ENCODE measurements at places on chromosomes 6 and 20.

DNA sequence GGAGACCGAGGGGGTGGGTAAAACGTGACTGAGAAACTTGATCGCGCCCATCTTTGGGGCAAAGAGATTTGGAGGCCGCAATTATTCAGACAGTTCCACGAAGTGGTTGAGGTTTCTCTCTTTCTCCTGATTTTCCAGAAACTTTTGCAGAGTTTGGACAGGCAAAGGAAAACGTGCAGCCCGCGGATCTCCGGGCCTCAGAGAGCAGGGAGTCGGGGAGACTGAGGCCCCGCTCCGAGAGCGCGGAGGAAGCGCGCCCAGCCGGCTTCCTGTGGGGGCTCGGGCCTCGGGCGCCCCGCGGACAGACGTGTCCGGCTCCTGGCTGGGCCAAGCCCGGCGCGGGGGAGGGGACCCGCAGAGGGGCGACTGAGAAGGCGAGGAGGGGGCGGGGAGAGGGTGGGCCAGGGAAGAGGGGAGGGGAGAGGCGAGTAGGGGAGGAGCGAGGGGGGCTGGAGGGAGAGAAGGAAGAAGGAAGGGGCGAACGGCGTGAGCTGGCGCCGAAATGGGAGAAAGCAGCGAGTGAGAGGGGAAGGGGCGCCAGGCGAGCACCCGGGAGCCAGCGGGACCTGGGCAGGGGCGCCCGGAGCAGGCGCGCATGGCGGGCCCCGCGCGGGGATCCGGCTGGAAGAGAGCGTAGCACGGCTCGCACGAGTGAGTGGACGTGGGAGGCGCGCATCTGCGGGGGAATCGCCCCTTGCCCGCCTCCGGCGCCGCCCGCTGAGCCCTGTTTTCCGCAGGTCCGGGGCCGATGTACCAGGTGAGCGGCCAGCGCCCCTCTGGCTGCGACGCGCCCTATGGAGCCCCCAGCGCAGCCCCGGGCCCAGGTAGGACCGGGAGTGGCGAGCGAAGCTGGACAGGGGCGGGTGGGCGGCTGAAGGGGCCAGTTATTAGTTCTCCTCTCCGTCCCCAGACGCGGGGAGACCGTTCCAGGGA, at the start of gene MDFI:
TSS of gene MDFI (plus strand) at position 467 of the 933 bp plus-strand sequence. CDS start at position 749, 282 bp downstream.
- peak; percentile 10 for DNase-seq

- DNase-seq: no peak
Measured at GRCh38 chr6:2693231-2693630, 57.5 kb downstream of the MYLK4 start.

- DNase-seq: peak; percentile 68
Measured at GRCh38 chr20:1469925-1470571, 3.4 kb upstream of the NSFL1C start.

GRCh38 chr20:50431066-50431450, 79.1 kb upstream of the PTPN1 start:
- no peak for DNase-seq

DNA sequence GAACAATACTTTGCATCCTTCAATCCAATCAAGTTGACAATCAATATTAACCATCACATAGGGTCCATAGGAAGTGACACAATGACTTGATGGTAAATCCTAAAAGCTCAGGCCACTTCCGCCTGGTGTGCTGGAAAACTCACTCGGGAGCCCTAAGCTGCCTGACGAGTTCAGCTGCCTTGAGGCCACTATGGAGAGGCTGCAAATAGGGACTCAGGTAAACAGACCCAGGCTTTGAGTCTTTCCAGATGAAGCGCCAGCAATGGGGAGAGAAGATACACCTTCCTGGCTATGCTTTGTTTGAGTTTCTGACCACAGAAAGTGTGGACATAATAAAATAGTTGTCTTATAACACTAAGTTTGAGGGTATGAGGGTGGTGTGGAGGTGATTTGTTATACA, 112.6 kb downstream of the GPR63 start:
- DNase-seq: no peak

DNA sequence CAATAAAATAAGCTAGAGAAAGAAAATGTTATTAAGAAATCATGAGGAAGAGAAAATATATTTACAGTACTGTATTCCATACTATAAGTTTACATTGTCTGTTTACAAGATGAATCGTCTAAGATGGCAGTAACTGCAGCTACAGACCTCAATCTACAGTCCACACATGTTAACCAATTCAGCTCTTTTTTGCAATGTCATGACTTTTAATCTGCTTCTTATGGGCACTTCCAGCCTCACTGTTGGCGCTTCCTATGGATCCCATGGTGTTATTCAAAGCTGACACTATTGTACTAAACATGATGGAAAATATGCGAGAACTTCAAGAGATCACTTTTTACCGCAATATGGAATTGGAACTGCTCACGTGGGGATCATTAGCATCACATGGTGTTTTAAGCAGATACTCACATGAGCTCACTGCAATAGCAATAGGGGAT, 451.5 kb upstream of the CITED2 start:
- no peak for DNase-seq

GRCh38 chr20:48702455-48702913, 125.3 kb downstream of the PREX1 start:
- no peak for DNase-seq

GRCh38 chr6:32195902-32196681, 3.6 kb upstream of the GPSM3 start:
- DNase-seq: peak; percentile 75

- no peak for DNase-seq
Measured at GRCh38 chr6:117616391-117617209, 14.3 kb upstream of the GOPC start.

DNA sequence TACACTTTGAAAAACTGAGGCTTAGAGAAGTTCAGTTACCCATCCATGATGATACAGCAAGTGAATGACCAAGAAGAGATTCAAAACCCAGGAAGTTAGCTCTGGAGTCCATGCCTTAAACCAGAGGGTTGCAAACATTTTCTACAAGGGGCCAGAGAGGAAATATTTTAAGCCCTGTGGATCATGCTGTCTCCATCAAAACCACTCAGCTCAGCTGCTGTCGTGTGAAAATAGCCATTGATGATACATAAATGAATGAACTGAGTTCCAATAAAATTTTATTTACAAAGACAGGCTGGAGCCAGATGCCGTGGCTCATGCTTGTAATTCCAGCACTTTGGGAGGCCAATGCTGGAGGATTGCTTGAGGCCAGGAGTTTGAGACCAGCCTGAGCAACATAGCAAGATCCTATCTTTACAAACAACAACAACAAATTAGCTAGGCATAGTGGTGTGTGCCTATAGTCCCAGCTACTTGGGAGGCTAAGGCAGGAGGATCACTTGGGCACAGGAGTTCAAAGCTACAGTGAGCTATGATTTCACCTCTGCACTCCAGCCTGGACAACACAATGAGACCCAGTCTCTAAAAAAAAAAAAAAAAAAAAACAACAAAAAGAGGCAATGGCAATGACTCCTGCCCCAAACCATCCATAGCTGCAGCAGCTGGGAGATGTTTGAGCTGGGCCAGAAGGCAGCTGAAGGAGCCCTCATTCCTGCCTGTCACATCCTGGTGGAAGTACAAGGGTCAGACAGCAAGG, 44.1 kb upstream of the RIN2 start:
- DNase-seq: no peak

- no peak for DNase-seq
Measured at GRCh38 chr20:11091511-11091910, 417.7 kb upstream of the JAG1 start.

DNA sequence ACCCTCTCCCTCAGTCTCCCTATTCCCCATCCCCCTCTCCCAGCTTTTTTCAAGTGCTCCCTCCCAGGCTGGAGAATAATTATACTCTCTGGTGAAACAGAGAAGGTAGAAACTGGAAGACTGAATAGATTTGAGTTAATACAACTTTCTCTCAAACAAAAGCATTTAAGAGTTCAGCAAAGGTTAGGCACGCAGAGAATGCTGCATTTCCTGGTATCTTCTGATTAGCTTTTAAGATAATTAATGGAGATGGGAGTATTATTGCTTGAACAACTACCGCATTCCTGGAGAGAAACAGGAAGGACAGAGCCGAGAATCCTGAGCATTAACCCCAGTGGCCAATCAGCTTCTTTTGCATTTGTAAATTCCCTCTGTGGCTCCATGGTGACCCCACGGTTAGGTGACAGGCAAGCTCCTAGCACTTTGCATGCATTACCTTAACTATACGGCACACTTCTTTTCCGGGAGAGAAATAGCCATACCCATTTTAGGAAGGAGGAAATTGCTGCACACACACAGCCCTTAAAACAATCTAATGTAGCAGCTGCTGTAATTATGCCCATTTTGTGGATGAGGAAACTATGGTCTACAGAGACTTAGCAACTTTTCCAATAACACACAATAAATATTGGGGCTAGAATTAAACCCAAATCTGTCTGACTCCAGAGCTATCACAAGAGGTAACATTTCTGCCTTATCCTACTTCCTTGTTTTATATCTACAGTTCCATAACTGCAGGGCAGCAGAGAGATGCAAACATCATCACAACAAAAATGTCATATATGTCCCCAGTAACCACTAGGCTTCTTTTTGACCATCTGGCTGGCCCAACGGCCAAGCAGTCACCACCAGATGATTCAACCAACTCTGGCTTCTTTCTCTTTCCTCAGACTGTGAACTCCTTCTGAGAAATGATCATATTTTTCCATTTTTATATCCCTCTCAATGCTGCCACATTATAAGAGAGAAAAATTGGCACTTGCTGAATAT, 169.9 kb downstream of the CD24 start:
- DNase-seq: no peak

- peak; percentile 43 for DNase-seq
Measured at GRCh38 chr6:168159506-168159905, 80.5 kb upstream of the FRMD1 start.

- DNase-seq: no peak
Measured at GRCh38 chr20:6732851-6733250, 34.6 kb upstream of the BMP2 start.

DNA sequence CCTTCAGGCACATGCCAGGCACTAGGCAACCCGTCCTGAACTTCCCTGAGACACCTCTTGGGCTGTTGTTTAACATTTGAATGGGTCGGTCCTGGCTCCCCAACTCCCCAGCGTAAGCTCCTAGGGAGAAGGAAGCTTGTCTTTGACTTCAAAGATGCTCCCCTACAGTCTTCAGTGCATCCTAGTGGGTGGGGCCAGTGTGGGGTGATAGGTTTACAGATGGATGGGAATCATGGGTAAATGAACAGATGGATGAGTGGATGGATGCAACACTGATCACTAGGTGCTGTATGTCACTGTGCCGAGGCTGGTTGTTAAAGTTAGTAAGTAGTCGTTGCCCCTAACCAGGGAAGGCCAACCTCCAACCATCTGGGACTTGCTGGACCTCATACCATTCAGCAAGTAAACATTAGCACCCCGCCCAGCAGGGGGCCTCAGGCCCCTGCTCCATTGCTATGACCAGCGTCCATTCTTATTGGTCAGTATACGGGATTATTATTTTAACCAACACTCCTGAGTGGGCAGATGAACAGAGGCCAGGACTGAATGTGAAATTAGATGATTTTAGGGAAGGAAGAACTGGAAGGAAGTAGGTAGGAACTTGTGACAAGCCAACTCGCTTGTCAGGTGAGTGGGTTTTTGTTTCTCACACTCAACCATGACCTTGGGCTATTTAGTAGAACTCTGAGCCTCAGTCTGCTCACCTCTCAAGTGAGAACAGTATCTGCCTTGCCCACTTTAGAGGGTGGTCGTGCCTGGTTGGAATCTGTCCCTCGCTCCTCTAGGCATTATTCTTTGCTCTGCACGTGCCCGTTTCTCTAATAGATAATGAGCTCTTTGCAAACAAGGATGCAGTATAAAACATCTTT, 82.9 kb upstream of the FOXP4 start:
- DNase-seq: no peak

DNA sequence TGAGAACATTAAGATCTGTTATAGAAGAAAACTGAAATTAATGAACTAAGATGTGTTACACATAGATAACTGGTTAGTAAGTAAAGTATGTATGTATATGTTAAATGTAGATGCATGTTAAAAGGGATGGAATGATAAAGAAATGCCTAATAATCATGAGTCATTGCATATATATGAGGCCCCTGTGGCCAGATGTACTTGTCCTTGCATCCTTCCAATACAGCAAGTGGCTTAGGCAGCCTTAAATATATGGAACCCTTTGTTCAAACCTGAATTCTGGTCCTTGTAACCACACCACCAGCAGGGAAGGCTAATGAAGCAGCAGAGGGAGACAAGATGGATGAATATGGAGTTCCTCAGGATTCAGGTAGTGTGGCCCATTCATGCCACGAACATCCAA, 9.8 kb upstream of the AKAP7 start:
- no peak for DNase-seq

DNA sequence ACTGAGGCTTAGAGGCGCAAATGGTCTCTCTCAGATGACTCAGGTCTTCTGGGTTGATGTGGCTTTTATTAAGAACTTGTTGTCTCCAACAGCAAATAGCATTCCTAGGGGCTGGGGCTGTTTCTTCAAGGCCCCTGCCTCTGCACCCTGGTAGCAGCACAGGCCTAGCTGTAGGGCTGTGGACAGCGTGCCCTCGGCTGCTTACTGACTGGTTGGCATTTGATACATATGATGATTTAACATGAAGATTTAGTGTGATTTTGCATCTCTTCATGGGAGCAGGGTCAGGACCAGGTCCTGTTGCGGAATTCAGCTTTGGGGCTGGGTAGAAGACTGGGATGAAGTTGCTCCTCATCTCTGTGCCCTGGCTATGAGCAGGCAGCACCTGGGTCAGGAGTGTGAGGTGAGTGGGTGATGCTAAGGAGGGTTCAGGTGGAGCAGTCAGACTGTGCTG, 24.3 kb upstream of the IER3 start:
- DNase-seq: no peak

- no peak for DNase-seq
Measured at GRCh38 chr6:16450285-16450684, 211.9 kb downstream of the GMPR start.

GRCh38 chr6:81800666-81801065, 48.2 kb upstream of the TENT5A start:
- no peak for DNase-seq

- no peak for DNase-seq
Measured at GRCh38 chr6:34638834-34639736, 57.5 kb downstream of the ILRUN start.

DNA sequence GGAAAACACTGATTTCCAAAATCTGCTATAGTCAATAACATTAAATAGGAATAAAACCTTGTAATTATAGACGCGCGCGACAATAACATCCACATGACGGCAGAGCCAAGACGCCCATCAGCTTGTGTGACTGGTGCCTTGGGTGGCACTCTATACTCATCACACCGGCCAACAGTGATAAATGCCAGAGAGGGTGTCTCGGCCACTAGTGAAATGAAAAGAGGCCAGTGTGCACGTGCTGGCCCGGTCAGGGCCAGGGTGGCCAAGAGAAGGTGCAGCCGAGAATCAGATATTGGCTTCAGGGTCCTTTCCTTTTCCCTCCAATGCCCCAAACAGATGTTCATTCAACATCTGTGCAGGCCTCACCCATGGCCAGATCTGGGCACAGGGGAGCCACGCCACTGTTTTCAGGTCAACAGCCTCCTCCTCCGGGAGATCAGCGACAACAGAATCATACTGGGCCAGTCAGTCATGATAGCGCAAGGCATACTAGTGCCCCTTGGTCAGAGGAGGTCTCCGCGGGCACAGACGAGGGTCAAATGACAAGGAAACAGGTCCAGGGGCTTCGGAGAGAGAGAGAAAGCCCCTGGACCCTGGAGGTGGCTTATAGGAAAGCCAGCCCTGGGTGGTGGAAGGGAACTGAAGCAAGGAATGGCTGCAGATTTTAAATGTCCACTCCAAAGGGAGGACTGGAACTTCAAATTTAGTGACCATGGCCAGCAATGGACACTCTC, 134.5 kb downstream of the PRND start:
- DNase-seq: no peak

GRCh38 chr20:38460040-38460623, 12.5 kb upstream of the RALGAPB start:
- DNase-seq: no peak

GRCh38 chr20:62135573-62136266, 7.5 kb downstream of the PSMA7 start:
- DNase-seq: no peak

GRCh38 chr6:20350215-20350614, 51.5 kb upstream of the E2F3 start:
- no peak for DNase-seq

All from NCI-H1092 (cell line).